Type B pancreatic cell (in vitro differentiated cells): ENCODE measurements at places on chromosomes 5 and 9. TPM values are rescaled to one million over a fixed set of nuclear protein-coding genes. Genes with fewer than 3 reads are reported as not detected.

- H3K27ac ChIP-seq: no peak overlapping the region
- no peaks in the 10 kb centered on the region for H3K27me3 ChIP-seq
- H3K4me1 ChIP-seq: no peaks in the 10 kb centered on the region
- no peaks in the 10 kb centered on the region for H3K36me3 ChIP-seq
- H3K4me3 ChIP-seq: no peak overlapping the region
- DNase-seq: no peak
Measured at GRCh38 chr5:164235300-164235891, 730.0 kb downstream of the MAT2B start.

- no peak overlapping the region for H3K27ac ChIP-seq
- H3K27me3 ChIP-seq: no peaks in the 10 kb centered on the region
- H3K4me1 ChIP-seq: peaks cover 51% of the 10 kb centered on the region
- DNase-seq: no peak
- H3K4me3 ChIP-seq: peak overlapping the region; percentile 15
Measured at GRCh38 chr5:9421884-9422283, 124.0 kb downstream of the SEMA5A start.

The BARHL1 gene
- total RNA-seq: 0.14 TPM in 1 of 2 replicates, not detected in the other

The GADD45G gene
- 10.9 and 12.2 TPM in 2 replicates for total RNA-seq
